ENCODE measurements at places on chromosomes 2 and 18.

- DNase-seq = no peak
Measured at GRCh38 chr2:98801921-98802321, 71.0 kb upstream of the MGAT4A start.

DNA sequence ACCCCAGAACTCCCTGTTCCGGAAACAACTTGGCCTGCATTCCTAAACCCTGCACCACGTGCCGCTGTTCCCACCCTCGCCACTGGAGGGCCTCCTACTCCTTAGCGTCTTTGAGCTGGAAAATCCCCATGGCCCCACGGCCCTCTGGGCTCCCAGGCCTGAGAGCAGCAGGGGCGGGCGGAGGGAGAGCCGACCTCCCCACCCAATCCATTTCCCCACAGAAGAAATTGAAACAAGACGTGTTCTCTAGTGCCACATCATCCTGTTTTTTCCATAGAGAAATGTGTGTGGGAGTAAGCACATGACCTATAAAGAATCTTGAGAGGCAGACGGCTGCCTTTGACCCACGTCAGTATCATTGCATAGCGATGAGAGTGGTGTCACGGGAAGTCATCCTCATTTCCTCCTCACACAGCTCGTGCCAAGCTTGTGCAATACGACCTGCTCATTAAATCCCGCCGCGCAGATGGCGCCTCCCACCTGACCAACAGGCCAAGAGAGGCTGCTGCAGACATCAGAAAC is 79.2 kb downstream of the LAMA1 start:
- DNase-seq = no peak

DNA sequence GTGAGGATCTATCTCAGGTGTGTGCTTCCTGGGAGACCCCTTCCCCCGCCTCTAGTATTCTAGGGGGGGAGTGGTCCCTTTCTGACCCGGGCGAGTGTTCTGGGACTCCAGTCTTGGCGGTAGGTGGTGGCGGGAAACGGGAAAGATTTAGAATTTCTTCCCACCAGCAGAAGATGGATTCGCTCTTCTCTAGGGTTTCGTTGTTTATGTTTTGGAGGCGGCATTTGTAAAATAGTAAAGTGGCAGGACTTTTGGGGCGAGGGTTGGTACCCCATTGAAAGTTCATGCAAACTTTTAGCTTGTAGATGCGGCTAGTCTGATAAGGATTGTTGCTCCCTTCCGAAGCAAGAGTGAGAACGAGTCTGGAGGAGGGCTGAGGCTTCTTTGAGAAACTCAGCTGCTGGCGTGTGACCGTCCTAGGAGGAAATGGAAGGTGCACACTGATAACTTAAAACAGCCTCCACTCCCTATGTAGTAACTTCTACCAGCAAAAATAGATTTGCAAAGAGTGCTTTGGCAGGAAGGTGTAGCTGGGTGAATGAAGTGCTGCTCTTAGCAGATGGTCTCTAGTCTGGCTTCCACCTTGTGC is 412 bp downstream of the GPD2 start:
- DNase-seq = no peak

DNA sequence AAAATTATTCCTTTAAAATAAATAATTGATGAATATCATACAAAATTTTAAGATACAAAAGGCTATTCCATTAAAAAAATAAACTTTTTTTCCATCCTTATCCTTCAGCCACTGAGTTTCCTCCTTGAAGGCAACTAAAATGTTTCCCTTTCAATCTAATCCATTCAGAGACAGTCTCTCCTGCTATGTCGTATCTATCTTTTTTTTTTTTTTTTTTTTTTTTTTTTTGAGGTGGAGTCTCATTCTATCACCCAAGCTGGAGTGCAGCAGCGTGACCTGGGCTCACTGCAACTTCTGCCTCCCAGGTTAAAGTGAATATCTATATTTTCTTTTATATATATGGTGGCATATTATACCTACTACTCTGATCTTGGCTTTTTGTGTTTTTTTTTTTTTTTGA is 31.7 kb upstream of the SOS1 start:
- DNase-seq = no peak

- no peak for DNase-seq
Measured at GRCh38 chr18:66966171-66966570, 362.3 kb upstream of the CDH19 start.

DNA sequence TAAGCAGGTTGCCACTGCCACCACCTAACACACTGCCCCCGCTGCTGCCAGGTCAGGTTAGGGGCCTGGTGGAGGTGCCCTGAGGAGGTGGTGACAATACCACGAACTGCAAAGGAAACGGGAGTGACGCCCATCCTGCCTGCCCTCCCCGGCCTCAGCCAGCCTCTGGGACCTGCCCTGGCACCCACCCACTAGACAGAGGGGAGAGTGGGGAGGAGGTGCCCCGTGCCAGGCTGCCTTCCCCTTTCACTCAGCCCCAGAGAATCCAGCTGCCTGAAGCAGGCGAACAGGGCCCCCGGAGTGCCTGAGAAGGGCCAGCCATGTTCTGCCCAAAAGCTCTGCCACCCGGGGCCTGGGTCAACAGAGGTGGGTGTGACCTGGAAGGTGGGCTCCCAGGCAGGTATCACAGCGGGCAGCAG is 44.5 kb upstream of the FOSL2 start:
- peak; percentile 22 for DNase-seq

- no peak for DNase-seq
Measured at GRCh38 chr2:5121121-5121520, 571.1 kb upstream of the SOX11 start.

GRCh38 chr2:97935719-97936161 is 60.0 kb downstream of the TMEM131 start:
- DNase-seq = no peak

DNA sequence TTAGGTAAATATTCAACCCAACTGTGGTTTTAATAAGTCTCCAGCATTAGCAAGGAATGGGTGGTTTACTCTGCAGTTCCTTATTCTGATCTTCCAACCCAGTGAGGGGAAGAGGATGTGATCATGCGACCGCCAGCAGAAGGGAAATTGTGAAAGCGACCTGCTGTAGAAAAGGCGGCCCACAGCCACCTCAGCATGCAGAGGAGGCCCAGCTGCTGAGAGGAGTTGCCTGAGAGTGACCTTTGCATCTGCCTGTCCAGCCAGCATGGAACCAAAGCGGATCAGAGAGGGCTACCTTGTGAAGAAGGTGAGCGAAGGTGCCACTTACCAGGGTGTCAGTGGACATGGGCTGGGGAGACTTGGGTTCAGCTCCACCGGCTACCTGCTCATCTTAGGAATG is at the start of gene PLEK:
PLEK (plus strand) TSS at position 196 of the 400 bp plus-strand sequence; CDS start at position 266, 70 bp downstream.
- DNase-seq = no peak

DNA sequence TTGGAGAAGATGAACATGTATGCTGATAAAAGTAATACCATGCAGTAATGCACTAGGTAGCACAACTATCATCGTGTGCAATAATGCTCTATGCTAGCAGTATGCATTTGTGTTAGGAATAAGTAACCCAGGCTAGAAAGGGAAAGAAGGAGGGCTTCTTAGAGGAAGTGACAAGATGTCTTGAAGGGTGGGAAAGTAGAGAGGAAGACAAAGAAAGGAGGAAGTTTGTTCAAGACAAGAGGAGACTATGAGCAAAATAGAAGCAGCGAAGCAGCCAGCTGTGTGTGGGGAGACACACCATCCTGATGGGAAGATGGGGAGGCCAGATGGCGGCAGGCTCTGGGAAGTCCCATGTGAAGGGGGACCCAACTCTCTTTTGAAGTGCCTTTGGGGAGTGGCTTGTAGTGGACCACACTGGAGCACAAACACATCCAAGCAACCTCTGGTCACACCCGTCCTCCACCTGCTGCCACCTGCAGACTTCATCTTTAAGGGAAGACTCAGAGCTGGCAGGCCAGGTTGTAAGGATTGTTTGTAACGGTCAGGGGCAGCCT is 39.9 kb upstream of the INHBB start:
- no peak for DNase-seq

- DNase-seq = no peak
Measured at GRCh38 chr2:55985406-55985805, 61.8 kb upstream of the EFEMP1 start.

GRCh38 chr2:215745331-215745730 is 268.0 kb downstream of the MREG start:
- DNase-seq = no peak

DNA sequence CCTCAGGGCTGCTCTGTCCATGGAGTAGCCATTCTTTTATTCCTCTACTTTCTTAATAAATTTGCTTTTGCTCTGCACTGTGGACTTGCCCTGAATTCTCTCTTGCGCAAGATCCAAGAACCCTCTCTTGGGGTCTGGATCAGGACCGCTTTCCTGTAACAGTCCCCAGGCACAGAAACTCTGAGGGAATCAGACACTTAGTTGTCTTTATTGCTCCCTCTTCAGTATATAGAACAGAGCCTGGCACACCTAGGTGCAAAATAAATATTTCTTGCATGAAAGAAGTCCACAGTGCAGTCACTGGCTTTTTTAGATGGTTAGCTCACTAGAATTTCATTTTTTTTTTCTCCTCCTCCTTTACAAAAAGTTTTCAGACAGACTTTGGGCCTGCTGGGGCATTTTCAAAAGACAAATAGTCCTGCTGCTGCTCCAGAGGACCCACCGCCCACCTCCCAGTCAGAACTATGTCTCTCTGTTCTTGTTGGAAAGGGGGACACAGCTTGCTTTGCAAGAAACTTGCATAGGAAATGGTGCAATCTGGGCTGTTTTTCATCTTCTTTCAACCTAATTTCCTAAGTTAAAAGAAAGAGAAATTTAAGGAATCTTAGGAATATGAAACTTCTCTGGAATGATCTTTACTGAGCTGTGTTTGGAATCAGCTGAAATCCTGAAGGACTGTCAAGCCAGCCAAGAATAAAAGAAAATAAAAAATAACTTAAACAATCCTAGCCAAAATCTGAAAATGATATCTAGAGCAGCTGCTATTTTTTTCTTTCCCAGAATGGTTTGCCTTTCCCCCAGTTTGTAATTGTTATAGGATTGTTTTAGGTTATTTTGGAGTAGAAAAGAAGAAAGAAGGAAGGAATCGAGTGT is 31.7 kb upstream of the MAP4K3 start:
- no peak for DNase-seq

DNA sequence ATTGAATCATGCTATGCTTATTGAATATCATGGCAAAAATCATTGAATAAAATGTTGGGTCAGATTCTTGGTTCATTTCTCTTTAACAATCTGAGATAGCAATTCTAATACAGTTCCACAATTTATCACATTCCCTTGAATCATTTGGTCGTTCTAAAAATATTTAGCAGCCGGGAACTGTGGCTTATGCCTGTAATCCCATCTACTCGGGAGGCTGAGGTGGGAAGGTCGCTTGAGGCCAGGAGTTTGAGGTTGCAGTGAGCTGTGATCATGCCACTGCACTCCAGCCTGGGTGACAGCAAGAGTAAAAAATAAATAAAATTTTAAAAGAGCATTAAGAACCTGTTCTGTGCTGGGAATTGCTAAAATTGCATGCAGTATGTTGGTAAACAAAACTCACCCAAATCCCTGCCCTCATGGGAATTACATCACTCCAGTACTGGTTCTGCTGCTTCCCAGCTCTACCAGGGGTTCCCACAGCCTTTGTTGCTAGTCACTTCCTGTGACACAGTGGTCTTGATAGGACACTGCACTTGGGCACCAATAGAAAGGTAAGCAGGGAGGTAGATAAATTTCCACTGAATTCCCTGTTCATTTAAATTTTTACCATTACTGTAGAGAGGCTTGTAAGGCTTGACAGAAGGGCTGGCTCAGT is 200.4 kb downstream of the CTNNA2 start:
- DNase-seq = no peak

- no peak for DNase-seq
Measured at GRCh38 chr18:21684731-21685130, 19.8 kb downstream of the ABHD3 start.

- DNase-seq = no peak
Measured at GRCh38 chr2:188922191-188922590, 52.0 kb upstream of the COL3A1 start.

DNA sequence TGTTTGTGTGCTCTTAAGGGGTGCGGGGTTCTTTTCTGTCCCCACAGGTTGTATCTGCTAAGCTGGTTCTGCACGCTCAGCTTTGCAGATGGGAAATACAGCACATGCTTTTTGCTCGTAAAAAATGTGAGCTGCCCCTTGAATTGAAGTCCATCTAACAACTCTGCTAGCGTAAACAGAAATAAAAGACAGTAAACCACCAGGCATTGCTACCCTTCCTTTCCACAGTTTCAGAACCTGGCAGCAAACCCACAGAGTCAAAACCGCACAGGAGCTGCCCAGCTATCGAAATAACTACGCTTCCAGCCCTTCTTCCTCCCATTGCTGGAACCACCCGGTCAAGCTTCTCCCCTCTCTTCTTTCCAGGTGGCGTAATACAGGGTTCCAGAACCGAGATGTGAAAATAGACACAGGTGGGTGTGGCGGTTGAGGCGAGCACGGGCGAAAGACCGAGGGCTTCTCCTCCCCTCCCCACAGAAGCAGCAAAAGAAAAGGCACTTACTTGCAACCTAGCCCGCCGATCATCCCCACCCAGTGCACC is 479 bp downstream of the SCN9A start:
- DNase-seq = no peak

DNA sequence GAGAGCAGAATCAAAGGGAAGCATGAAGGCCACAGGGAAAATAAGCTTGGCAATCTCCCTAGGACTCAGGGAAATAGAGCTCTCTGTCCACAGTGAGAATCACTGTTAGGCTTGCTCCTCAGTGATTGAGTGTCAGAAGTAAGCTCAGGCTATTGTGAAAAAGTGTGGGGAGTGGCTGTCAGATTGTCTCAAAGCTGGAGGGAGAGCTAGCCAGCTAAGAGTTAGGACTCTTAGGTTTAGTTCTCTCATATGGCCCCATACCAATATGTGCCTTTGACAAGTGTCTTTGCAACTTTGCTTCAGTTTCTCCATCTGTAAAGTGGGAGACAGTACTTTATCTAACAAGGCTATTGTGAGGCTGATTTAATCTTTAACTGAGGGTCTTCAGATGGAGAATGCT is 17.2 kb downstream of the EIF4E2 start:
- no peak for DNase-seq

GRCh38 chr2:126860385-126860784 is 38.3 kb upstream of the TEX51 start:
- DNase-seq = no peak

DNA sequence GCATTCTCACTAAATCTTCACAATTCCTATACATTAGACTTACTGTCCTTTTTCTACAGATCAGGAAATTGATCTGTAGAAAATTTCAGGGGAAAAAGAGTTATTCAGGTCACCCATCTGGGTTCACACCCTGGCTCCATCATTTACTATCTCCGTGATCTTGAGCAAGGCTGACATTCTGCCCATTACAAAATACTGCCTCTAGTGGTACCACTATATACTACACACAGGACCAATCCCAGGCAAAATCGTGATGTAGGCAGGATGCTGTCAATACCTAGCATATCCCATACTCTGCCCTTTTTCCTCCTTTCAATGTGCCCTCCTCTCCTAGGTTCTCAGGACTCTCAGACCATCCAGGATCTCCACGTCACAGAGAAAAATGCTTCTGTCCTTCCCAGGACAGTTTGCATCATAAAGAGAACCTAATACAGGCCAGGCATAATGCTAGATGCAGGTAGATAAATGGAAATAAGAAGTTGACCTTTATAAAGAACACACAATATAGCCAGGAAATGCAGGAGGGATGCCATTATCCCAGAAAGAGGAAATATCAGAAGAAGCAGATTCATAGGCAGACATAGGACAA is 101.9 kb downstream of the CDH20 start:
- DNase-seq = no peak

Data from activated T-cell treated with anti-CD3 and anti-CD28 coated beads for 4 hours (primary cell).